DMS153 (cell line): ENCODE measurements at places on chromosomes 1 and 21.
A peak's percentile ranks its signal among the peaks of the same experiment; 100 is the strongest.

GRCh38 chr1:220962031-220962751 lies 82.9 kb downstream of the HLX start:
- no peak for DNase-seq

GRCh38 chr21:16608209-16608830 lies 878.5 kb downstream of the USP25 start:
- no peak for DNase-seq

GRCh38 chr21:26236281-26236680 lies 65.7 kb upstream of the APP start:
- DNase-seq = no peak

DNA sequence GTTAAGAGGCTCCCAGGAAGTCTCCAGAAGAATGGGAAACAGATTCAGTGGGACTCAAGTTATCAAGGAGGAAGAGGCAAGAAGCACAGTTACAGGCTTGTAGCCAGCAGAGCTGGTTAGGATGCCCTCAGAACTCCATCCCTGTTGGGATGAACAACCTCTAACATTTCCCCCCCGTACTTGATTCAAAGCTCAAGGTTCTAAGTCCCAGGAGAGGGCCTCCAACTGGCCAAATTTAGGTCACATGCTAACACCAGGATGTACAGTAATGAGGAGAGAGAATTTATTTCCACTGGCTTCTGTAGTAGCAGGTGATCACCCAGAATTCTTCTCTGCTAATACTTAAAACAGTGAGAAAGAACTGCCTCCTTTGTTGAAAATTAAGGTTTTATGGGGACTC lies 22.3 kb upstream of the HSPA13 start:
- no peak for DNase-seq

DNA sequence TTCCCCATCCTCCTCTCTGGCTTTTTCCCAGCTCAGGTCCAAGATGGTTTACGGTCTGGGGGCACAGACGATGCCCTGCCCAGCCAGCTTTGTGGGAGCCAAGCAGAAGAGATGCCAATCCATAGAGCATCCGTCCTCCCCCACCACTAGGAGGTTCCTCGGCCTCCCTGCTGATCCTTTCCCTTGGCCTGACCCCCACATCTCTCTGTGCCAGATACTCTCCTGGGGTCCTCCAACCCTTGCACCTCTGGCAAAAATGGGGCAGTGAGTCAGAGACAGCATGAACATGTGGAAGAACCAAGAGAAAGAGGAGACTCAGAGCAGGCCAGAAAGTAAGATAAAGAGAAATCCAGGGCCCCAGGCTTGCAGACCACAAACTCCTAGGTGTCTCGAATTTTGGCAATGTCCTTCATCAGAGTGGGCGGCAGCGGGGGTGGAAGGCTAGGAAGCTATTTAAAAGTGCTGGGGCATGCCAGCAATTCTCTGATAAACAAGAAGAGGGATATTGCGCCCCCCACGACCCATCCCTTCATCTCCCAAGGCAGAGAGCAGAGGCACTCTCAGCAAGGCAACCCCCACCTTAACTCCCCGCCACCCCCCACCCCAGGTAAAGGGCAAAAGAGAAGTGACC lies 11.4 kb downstream of the BLACAT1 start:
- no peak for DNase-seq

DNA sequence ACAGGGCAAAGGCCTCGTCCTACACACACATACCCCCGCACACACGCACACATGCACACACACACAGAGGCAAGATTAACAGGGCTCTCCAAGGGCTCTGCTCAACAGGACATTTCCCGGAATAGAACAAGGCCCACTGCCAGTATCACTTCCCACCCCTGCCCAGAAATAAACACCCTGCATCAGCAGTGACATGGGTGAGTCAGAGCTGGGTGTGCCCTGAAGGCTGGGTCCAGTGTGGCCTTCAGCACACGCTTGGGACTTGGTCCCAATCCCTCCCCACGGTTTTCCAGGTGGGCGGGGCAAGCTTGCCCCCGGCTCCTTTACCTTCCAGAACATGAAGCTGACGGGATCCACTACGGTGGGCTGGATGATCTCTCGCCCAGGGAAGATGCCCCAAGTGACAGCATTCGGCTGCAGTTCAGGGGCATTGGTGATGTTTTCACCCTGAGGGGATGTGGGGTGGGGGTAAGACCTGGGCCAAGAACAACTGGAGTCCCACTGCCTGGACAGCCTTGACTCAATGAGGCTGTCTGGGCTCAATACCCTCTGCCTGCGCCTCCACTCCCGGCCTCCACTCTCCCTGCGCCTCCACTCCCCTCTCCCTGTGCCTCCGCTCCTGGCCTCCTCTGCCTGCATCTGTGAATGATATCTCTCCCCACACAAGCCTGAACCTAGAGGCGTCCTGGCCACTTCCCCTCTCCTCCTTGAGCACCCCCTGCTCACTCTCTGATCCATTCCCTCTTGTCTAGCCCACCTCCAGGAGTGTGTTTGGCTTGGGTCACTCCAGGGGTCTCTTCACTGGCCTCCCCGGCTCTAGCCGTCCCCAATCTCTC lies 14.7 kb downstream of the MTHFR start:
- DNase-seq = no peak

DNA sequence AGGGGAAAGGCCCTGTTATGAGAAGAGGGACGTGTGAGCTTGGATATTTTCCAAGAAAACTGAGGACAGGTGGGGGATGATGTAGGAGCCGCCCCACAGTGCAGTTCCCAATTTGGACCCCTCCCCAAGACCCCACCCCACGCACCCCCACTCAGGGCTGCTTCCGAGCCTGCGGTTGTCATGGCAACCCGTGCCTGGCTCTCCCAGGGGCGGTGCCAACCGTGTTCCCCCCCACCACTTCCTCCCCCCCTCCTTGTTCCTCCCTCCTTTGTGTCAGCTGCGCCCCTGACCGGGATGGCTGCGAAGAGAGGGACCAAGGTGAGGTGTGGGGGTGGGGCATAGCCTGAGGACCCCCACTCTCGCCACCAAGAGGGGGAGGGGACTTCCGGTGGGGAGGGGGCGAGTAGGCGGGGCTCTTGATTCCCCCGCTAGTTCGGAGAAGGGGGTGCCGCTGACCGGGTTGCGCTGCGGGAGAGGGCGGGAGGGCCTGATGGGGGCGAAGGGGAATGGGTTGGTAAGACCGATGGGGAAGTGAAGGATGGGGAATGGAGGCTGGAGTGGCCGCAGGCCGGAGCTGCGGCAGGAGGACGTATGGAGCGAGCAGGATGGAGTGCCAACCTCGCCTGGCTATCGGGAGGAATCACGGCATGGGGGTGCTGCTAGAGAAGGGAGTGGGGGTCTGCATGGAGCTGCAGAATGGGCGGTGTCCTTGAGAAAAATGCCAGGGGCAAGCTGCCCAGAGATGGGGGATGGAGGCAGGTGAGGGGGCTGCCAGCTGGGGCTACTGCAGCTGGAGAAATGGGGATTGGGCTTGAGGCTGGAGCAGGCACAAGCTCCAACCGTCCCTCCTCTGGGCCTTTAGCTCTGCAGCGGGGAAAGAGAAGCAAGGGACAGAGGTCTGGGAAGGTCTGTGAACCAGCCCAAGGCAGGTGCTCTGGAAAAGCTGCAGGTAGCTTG lies 953 bp downstream of the TRIM46 start:
- no peak for DNase-seq

- peak; percentile 27 for DNase-seq
These were observed at the start of gene CYP2J2 for GRCh38 chr1:59926381-59927123. TSS of gene CYP2J2 (minus strand) at chr1:59926773. CDS start at chr1:59926746, 27 bp downstream.

DNA sequence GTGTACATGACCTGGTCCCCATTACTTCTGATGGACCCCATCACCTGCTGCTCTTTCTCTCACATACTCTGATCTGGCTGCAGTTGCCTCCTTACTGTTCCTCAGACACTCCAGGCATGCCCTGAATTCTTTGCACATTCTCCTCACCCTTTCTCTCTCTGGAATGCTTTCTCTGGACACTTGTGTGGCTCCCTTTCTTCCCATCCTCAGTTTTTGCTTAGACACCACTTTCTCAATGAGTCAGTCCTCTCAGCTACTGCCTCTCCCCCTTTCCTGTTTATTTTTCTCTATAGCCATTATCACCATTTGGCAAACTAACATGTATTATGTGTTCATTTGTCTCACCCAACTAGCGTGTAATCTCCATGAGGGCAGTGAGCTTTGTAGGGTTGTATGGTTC lies 28.1 kb downstream of the PLXNA2 start:
- DNase-seq = no peak

GRCh38 chr1:67816506-67816905 lies 16.8 kb downstream of the GNG12 start:
- DNase-seq = no peak

GRCh38 chr21:39555911-39556590 lies 56.7 kb upstream of the B3GALT5 start:
- peak; percentile 24 for DNase-seq

GRCh38 chr1:100785470-100786052 lies 66.0 kb downstream of the VCAM1 start:
- no peak for DNase-seq

- DNase-seq = no peak
These were observed 860.8 kb downstream of the BRINP3 start for GRCh38 chr1:189616893-189617292.
